Endothelial cell of umbilical vein (primary cell): ENCODE measurements at places on chromosomes 4 and X. TPM values are rescaled to one million over a fixed set of nuclear protein-coding genes. Genes with fewer than 3 reads are reported as not detected.
A peak's percentile ranks its signal among the peaks of the same experiment; 100 is the strongest.

DNA sequence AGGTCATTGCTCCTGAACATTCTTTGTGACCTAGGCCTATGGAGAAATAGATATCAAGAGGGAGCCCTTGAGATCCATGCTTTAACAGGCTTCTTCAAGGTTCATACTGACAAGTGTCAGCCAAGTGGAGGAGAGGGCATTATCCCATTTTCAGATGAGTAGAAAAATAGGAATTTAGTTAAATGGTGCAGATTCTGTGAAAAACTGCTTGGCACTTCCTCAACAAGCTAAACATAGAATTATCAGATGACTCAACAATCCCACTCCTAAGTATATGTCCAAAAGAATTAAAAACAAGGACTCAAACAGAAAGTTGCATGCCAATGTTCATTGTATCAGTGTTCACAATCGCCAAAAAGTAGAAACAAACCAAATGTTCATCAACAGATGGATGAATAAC, 43.8 kb upstream of the KCNIP4 start:
- H3K27ac ChIP-seq: no peak overlapping the region
- no peak for DNase-seq
- H3K4me1 ChIP-seq: no peaks in the 10 kb centered on the region
- no peaks in the 10 kb centered on the region for H3K27me3 ChIP-seq
- H3K4me3 ChIP-seq: no peak overlapping the region

Gene SUPT20HL1
- total RNA-seq: not detected in 2 replicates

Gene PNMA6A
- total RNA-seq: 1.3 and 1.8 TPM in 2 replicates

- H3K27ac ChIP-seq: no peak overlapping the region
- H3K4me3 ChIP-seq: no peak overlapping the region
- H3K36me3 ChIP-seq: no peaks in the 10 kb centered on the region
- H3K4me1 ChIP-seq: no peaks in the 10 kb centered on the region
Measured at GRCh38 chrX:100207331-100208024, 202.6 kb downstream of the PCDH19 start.

Gene MFSD8
- 19.4 and 21.3 TPM in 2 replicates for total RNA-seq

GRCh38 chr4:39689970-39690369, 8.0 kb upstream of the UBE2K start:
- no peak for DNase-seq
- H3K27ac ChIP-seq: no peak overlapping the region
- H3K4me3 ChIP-seq: no peak overlapping the region
- no peaks in the 10 kb centered on the region for H3K4me1 ChIP-seq

GRCh38 chr4:101019941-101020401, 327.4 kb downstream of the PPP3CA start:
- peak overlapping the region; percentile 88 for H3K27ac ChIP-seq
- no peaks in the 10 kb centered on the region for H3K27me3 ChIP-seq
- H3K4me1 ChIP-seq: peaks cover 35% of the 10 kb centered on the region
- peak; percentile 51 for DNase-seq
- no peaks in the 10 kb centered on the region for H3K36me3 ChIP-seq

DNA sequence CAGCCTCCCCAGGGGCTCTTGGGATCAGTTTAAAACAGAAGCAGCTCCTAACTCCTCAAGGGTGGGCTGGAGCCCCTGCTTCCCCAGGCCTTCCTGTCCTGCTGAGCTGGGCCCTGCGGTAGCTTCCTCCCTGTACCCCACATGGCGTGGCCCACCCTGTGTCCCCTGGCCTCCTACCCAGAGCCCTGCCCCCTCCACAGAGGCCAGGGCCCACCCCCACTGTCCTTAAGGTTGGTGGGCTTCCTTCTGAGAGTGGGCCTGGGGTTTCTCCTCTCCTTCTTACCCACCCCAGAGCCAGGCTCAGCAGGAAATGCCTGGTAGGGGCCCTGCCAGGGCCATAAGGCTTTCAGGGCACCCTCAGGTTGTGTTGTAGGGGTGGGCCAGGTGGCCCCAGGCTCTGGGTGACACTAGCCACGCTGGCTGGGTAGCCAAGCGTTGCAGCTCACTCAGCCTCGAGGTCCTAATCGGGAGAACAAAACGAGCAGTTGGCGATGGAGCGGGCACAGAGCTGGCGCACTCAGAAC, 11.6 kb downstream of the SH3BP2 start:
- no peak overlapping the region for H3K27ac ChIP-seq
- peaks cover 38% of the 10 kb centered on the region for H3K4me1 ChIP-seq
- H3K4me3 ChIP-seq: no peak overlapping the region

Gene DLG3
- 2.4 and 3.2 TPM in 2 replicates for total RNA-seq

DNA sequence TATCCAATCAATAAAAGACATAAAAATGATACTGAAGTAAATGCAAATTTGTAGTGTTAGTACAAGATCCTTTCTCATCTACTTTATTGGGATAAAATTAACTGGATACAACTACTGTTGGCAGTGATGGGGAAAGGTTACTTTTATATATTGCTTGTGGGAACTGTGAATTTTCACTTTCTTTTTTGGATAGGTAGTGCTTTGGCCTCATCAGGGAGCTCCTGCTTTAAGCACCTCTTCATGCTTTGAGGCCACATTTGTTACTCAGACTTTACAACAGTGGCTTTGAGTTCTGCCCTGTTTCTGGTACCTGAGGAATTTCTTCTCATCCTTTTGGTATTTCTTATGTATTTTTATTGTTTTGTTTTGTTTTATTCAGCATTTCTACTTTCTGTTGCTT, 316.8 kb upstream of the ZCCHC13 start:
- H3K36me3 ChIP-seq: no peaks in the 10 kb centered on the region
- H3K4me1 ChIP-seq: no peaks in the 10 kb centered on the region
- H3K27me3 ChIP-seq: no peaks in the 10 kb centered on the region
- no peak for DNase-seq

DNA sequence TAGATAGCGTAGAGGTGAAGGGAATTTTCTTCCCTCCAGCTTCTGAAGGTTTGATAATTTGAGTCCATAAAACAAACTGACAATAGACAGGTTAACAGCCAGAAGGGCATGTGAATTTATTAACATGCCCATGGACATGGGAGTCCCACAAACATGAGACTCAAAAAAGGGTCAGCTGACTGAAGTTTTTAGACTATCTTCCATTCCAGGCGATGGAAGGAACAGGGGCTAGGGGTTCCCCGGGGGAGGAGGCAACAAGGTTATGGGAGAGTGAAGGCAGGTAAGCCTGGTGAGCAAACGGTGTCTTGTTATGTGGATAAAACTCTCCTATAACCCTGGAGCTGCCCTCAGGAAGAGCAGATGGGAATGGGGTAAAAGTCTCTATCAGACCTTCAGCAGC, 81.5 kb upstream of the SORBS2 start:
- no peak overlapping the region for H3K27ac ChIP-seq
- H3K36me3 ChIP-seq: no peaks in the 10 kb centered on the region
- H3K4me1 ChIP-seq: no peaks in the 10 kb centered on the region
- H3K4me3 ChIP-seq: no peak overlapping the region

GRCh38 chr4:134388351-134388750, 186.8 kb upstream of the PABPC4L start:
- no peaks in the 10 kb centered on the region for H3K27me3 ChIP-seq
- H3K4me1 ChIP-seq: no peaks in the 10 kb centered on the region
- no peak for DNase-seq
- H3K36me3 ChIP-seq: no peaks in the 10 kb centered on the region
- H3K4me3 ChIP-seq: no peak overlapping the region

Gene PLS3
- 305 and 329 TPM in 2 replicates for total RNA-seq

DNA sequence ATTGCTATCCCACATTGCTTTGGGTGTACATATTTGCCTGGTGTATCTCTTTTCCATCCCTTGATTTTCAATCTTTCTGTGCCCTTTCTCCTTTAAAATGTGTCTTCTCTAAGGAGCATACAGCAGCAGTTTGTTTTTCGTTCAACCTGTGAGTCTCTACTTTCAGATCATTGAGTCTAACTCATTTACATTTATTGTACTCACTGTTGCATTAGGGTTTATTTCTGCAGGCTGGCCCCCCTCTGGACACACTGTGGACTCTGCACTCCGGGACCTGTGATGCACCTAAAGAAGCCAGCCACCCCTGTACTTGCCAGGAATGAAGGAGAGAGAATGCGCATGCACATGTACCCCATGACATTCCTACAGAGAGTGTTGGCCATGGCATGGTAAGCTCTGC, 93.0 kb downstream of the FAM53A start:
- H3K27ac ChIP-seq: no peak overlapping the region
- DNase-seq: no peak
- H3K36me3 ChIP-seq: no peaks in the 10 kb centered on the region

DNA sequence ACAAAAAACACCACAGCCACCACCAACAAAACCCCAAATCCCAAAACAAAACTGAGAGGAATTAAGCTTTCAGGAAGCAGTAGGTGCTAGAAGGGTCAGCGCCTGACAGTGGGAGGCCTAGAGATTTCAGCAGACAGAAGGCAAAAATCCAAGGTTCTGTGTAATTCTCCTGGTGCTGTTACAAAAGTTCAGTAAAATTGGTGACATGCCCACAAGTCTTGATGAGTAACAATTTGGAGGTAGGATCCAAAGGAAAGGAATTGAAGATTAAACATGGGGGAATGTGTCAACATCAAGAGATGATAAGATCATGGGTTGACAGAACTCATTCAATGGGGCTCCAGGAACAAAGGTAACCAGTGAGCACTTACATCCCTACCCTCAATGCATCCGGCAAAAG, 653.8 kb upstream of the CPEB2 start:
- no peaks in the 10 kb centered on the region for H3K27me3 ChIP-seq
- no peak for DNase-seq
- H3K36me3 ChIP-seq: no peaks in the 10 kb centered on the region
- H3K27ac ChIP-seq: no peak overlapping the region
- no peaks in the 10 kb centered on the region for H3K4me1 ChIP-seq

Gene GNRHR
- total RNA-seq: not detected in 2 replicates

Gene AKAP4
- not detected in 2 replicates for total RNA-seq

Gene PRRG3
- total RNA-seq: not detected in 2 replicates

- no peak overlapping the region for H3K4me3 ChIP-seq
- H3K36me3 ChIP-seq: no peaks in the 10 kb centered on the region
- H3K4me1 ChIP-seq: no peaks in the 10 kb centered on the region
- no peak for DNase-seq
Measured at GRCh38 chr4:168241953-168242352, 76.6 kb downstream of the DDX60 start.

GRCh38 chr4:133943081-133943480, 258.5 kb downstream of the PABPC4L start:
- no peak for DNase-seq
- no peak overlapping the region for H3K4me3 ChIP-seq
- H3K4me1 ChIP-seq: no peaks in the 10 kb centered on the region

DNA sequence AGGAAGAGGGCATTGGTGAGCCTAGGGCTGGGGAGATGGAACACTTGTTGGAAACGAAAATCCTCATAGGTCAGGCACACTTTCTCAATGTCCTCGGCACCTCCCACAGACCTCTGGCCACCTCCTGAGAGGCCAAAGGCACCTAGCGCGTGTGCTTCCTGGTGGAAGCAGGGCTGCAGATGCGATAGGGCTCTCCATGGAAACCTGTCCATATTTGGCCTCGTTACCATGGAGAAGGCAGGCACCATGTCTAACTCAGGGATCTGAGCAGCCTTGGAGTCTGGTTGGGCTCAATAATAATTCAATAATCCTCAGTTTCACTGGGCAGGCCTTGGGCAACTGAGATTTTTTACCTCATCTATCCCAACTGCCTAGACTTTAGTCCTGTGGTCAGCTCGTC, 58.3 kb downstream of the RAI2 start:
- H3K27ac ChIP-seq: no peak overlapping the region
- H3K4me3 ChIP-seq: no peak overlapping the region
- H3K36me3 ChIP-seq: no peaks in the 10 kb centered on the region

DNA sequence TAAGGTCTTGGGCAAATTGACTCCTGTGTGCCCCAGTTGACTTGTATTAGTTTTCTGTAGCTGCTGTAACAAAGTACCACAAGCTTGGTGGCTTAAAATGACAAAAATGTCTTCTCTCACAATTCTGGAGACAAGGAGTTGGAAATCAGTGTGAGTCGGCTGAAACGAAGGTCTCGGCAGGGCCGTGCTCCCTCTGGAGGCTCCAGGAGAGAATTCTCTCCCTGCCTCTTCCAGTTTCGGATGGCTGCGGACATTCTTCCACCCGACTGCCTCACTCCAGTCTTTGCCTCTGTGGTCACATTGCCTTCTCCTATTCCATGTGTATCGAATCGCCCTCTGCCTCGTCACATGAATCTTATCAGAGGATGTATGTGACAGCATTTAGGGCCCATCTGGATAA, 66.0 kb upstream of the PHOX2B start:
- H3K36me3 ChIP-seq: no peaks in the 10 kb centered on the region
- no peaks in the 10 kb centered on the region for H3K4me1 ChIP-seq

DNA sequence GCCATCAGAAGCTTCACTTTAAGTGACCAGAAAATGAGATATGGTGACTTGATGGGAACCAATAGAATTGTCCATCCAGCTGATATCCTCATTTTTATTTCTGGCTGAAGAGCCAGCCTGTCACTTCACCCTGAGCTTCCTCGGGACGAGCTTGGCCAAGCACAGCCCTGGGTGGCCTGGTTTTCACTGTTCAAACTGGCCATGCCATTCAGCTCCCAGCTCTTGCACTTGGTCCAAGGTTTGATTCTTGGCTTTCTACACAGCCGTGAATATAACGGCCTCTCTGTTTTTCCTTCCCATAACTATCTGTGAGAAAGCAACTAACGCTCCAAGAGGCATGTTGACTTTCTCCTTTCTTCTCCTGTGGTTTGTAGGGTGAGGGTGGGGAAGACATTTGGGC, 71.9 kb downstream of the LIMCH1 start:
- DNase-seq: no peak
- peaks cover 6% of the 10 kb centered on the region for H3K27me3 ChIP-seq
- peaks cover 9% of the 10 kb centered on the region for H3K36me3 ChIP-seq

Gene PRKG2
- not detected in 2 replicates for total RNA-seq

GRCh38 chr4:80142394-80143306, 54.7 kb upstream of the PRDM8 start:
- DNase-seq: peak; percentile 20
- no peak overlapping the region for H3K27ac ChIP-seq
- peaks cover 13% of the 10 kb centered on the region for H3K4me1 ChIP-seq
- H3K4me3 ChIP-seq: no peak overlapping the region
- H3K27me3 ChIP-seq: no peaks in the 10 kb centered on the region

Gene CFP
- 1.00 and 1.9 TPM in 2 replicates for total RNA-seq

Gene CRMP1
- not detected in 2 replicates for total RNA-seq

GRCh38 chr4:76197971-76198410, 15.6 kb downstream of the SCARB2 start:
- DNase-seq: no peak
- no peak overlapping the region for H3K4me3 ChIP-seq
- H3K27ac ChIP-seq: peak overlapping the region; percentile 71
- H3K36me3 ChIP-seq: peaks cover 11% of the 10 kb centered on the region

DNA sequence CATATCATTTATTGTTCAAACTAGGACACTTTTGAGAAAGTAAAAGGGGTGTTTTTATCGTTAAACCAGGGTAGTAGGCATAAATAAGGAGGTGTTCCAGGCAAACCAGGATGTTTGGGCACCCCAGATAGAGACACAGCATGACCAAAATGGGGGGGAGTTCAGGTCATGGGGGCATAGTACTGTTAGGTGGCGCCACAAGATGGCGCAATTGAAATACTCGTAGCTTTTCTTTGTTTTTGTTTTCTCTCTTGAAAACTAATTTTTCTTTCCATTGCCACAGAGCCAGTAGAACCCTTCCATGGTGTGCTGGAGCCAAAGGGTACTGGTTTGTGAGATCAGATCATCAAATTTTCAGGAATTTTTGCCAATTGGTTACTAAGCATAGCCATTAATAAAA, 283.4 kb downstream of the BCOR start:
- H3K27me3 ChIP-seq: no peaks in the 10 kb centered on the region
- H3K36me3 ChIP-seq: no peaks in the 10 kb centered on the region
- no peak overlapping the region for H3K4me3 ChIP-seq
- H3K4me1 ChIP-seq: peaks cover 16% of the 10 kb centered on the region
- no peak overlapping the region for H3K27ac ChIP-seq
